ENCODE measurements at places on chromosomes 7 and 10. TPM values are rescaled to one million over a fixed set of nuclear protein-coding genes. Genes with fewer than 3 reads are reported as not detected.

GCK gene
- not detected for total RNA-seq

MEIG1 gene
- not detected for total RNA-seq

RNF133 gene
- total RNA-seq, result not detected

MYPN gene
- total RNA-seq, result not detected

IGF2BP3 gene
- 2.9 TPM for total RNA-seq

TLX1 gene
- not detected for total RNA-seq

MCM7 gene
- total RNA-seq, result 214 TPM

TRUB1 gene
- total RNA-seq, result 10.3 TPM

PRKG1 gene
- 0.35 TPM for total RNA-seq

MYL10 gene
- not detected for total RNA-seq

C7orf57 gene
- total RNA-seq, result 0.85 TPM

AGAP5 gene
- 14.6 TPM for total RNA-seq

C10orf62 gene
- not detected for total RNA-seq

CALHM3 gene
- total RNA-seq, result not detected

Measured in natural killer cell (primary cell).